ENCODE measurements at places on chromosomes 11 and 22.

DNA sequence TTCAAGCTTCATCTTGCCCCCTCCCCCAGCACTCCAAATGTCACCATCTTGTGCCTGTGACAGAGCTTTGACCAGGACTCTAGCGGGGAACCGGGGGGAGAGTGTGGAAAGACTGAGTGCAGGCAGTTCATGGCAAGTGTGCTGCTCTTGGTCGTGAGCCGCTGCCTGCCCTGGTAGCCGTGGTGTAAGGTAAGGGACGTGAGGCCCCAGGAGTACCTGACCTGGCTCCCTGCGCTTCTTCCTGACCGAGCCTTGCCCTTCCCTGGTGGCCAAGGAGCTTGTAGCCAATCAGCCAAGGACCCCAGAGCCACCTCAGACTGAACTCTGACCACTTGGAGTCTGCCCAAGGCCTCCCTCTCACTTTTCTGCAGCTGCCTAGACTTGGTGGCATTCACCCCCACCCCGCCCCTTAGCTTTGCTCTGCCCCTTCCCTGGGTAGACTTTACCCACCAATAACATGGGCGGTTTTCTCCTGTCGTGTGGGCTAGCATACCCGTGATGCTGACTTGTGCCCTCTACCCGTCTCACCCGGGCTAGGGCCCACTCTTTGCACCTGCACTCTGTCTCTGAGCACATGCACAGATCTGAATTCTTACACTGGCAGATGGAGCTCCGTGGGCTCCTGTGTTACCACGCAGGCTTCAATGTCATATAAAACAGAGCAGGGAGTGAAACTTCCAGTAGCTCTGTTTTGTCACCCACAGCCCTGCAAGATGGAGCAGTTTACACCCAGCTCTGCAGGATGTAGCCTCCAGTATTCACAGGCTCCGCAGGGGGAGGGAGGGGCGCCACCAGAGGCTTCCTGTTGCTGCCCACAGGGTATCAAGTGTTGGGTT, 1.5 kb downstream of the DGKZ start:
- no peak for DNase-seq
- peaks cover 63% of the 10 kb centered on the region for H3K4me1 ChIP-seq
- H3K36me3 ChIP-seq: peaks cover 9% of the 10 kb centered on the region
- peaks cover 6% of the 10 kb centered on the region for H3K27me3 ChIP-seq

DNA sequence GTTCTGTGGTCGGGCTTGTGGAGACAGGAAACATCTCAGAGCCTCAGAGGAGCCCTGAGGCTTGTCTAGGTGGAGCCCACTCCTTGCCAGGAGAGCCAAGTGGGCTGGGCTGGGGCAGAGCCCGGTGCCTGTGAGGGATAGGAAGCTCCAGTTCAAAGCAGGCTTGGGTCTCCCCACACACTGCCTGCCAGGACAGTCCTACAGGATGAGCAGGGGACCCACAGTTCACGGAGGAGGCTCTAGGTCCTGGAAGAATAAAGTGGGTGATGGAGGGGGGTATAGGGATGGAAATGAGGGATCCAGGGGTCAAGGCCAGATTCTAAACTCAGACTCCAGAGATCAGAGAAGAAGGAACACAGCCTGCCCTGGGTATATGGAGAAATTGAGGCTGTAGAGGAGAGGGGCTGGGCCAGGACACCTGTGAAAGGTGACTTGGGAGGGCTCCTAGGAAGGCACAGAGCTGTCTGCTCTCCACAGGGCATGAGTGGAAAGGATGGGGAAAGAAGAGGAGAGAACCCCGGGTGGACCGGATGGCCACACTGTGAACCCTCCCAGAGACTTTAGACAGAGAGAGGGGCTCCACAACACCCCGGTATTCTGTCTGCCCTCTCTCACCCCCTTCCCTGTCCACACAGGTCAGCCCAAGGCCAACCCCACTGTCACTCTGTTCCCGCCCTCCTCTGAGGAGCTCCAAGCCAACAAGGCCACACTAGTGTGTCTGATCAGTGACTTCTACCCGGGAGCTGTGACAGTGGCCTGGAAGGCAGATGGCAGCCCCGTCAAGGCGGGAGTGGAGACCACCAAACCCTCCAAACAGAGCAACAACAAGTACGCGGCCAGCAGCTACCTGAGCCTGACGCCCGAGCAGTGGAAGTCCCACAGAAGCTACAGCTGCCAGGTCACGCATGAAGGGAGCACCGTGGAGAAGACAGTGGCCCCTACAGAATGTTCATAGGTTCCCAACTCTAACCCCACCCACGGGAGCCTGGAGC, 7.4 kb downstream of the IGLL5 start:
- no peaks in the 10 kb centered on the region for H3K36me3 ChIP-seq
- peaks cover 3% of the 10 kb centered on the region for H3K4me1 ChIP-seq
- no peak overlapping the region for H3K27ac ChIP-seq
- no peak for DNase-seq

GRCh38 chr22:23397008-23397612, 183.0 kb downstream of the IGLL1 start:
- H3K4me1 ChIP-seq: no peaks in the 10 kb centered on the region
- H3K27ac ChIP-seq: no peak overlapping the region
- no peaks in the 10 kb centered on the region for H3K36me3 ChIP-seq
- no peaks in the 10 kb centered on the region for H3K27me3 ChIP-seq

DNA sequence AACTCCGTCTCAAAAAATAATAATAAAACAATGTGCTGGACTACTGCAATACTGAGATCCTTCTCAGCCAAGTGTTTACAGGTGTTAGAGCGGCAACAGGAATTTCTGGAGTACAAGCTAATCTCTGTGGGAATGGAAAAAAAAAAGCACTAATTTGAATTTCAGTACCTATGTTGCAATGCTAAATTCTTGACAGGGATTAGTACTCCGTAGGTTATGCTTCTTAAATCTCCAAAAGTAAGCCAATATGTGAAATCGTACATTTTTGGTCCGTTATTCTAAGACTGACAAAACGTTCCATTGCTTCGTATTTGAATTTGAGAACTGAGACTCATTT, 1.1 kb downstream of the ATL3 start:
- no peak overlapping the region for H3K27ac ChIP-seq
- no peak for DNase-seq
- no peaks in the 10 kb centered on the region for H3K36me3 ChIP-seq
- H3K4me3 ChIP-seq: peak overlapping the region; percentile 89
- H3K4me1 ChIP-seq: no peaks in the 10 kb centered on the region

- no peaks in the 10 kb centered on the region for H3K27me3 ChIP-seq
- no peak for DNase-seq
- H3K4me3 ChIP-seq: no peak overlapping the region
- no peaks in the 10 kb centered on the region for H3K4me1 ChIP-seq
- no peaks in the 10 kb centered on the region for H3K36me3 ChIP-seq
Measured at GRCh38 chr11:90500922-90501568, 278.2 kb upstream of the CHORDC1 start.

DNA sequence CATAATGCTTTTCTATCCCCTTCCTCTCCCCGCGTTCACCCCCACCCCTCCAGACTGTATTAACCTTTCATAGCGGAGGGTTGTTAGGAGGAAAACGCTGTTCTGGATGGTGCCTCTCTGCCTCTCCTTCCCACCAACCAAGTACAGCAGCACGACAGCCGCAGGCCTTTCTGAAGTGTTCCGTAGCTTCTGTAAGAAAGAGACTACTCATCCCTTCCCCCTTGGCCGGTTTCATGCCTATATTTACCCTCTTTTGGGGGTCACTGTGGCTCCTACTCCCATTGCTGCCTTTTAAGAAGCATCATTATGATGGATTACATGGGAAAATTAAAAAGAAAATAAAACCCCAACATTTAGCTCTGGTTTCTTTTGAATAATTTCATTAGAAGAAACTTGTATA, 46.5 kb downstream of the ZBTB16 start:
- no peak overlapping the region for H3K4me3 ChIP-seq
- H3K27me3 ChIP-seq: peaks cover 21% of the 10 kb centered on the region
- H3K36me3 ChIP-seq: no peaks in the 10 kb centered on the region
- H3K4me1 ChIP-seq: peaks cover 96% of the 10 kb centered on the region
- peak; percentile 52 for DNase-seq

DNA sequence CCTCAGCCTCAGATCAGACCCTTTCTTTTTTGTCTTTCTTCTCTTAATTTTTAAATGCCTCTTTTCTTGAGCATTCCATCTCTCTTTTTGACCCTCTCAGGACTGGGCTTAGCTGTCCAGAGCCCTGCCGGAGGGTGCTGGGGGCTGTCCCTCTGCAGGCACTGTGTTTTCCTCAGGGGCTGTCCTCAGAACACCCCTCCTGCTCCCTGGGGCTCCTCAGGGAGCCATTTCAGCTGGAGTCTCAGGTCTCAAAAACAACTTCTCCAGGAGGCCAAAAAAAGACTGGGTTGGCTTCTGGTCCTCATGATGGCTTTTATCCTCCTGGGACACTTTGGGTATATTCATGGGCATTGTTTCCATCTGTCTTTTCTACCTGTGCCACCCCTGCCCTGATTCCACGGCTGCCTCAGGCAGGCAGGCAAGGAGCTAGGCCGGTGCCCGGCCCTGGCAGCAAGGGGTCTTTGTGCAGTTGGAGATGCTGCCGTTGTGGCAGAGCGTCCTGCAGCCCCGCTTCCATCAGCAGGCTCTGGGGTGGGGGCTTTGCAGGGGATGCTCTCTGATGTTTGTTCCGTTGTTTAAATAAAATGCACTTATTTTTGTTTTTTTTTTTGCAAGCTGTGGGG, 85.1 kb downstream of the CEP164 start:
- DNase-seq: no peak
- H3K4me1 ChIP-seq: no peaks in the 10 kb centered on the region
- peaks cover 22% of the 10 kb centered on the region for H3K36me3 ChIP-seq
- no peak overlapping the region for H3K4me3 ChIP-seq
- H3K27ac ChIP-seq: no peak overlapping the region

DNA sequence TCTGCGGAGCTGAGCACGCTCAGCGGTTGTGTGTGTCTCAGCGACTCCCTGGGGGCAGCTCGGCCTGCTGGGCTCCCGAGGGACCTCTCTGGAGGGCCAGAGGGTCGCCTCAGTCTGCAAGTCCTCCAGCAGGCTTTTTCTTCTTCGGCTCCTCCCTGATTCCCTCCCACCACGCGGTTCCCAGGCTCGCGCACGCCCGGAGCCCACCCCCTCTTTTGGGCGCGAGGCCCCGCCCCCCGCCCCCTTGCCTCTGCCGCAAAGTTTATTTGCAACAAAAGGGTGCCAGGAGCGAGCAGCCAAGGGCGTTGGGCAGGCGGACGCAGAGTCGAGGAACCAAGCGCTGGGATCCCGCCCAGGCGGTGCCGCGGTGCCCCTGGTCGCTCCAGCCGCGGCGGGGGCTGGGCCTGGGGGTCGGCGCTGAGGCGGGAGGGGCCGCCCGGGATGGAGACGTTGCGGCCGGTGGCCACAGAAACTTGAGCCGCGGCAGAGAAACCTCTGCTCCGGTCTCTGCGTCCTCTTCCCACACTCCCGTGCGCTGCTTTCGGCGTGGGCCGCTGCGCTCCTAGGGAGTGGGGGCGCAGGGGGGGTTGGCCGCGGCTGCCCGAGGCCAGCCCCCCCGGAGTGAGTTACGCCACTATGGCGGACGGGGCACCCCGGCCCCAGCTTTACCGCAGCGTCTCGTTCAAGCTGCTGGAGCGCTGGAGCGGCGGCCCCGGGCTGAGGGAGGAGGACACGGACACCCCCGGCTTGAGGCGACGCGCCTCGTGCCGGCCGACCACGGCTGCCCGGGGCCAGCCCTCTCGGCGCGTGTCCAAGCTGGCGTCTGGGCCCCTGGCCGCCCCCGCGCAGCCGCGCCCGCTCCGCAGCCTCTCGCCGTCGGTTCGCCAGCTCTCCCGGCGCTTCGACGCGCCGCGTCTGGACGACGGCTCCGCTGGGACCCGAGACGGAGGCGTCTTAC, at the start of gene ARHGEF17:
Gene ARHGEF17 (plus strand): TSS at position 274 of the 958 bp plus-strand sequence. CDS start 363 bp downstream, at position 637.
- peak within 1 kb of the TSS; percentile 74 for H3K27ac ChIP-seq
- H3K27me3 ChIP-seq: peaks cover 53% of the 10 kb centered on the region
- H3K4me1 ChIP-seq: peaks cover 19% of the 10 kb centered on the region

- DNase-seq: no peak
- no peaks in the 10 kb centered on the region for H3K36me3 ChIP-seq
- no peaks in the 10 kb centered on the region for H3K4me1 ChIP-seq
- no peaks in the 10 kb centered on the region for H3K27me3 ChIP-seq
- no peak overlapping the region for H3K27ac ChIP-seq
Measured at GRCh38 chr11:121214861-121215260, 77.7 kb upstream of the SC5D start.

DNA sequence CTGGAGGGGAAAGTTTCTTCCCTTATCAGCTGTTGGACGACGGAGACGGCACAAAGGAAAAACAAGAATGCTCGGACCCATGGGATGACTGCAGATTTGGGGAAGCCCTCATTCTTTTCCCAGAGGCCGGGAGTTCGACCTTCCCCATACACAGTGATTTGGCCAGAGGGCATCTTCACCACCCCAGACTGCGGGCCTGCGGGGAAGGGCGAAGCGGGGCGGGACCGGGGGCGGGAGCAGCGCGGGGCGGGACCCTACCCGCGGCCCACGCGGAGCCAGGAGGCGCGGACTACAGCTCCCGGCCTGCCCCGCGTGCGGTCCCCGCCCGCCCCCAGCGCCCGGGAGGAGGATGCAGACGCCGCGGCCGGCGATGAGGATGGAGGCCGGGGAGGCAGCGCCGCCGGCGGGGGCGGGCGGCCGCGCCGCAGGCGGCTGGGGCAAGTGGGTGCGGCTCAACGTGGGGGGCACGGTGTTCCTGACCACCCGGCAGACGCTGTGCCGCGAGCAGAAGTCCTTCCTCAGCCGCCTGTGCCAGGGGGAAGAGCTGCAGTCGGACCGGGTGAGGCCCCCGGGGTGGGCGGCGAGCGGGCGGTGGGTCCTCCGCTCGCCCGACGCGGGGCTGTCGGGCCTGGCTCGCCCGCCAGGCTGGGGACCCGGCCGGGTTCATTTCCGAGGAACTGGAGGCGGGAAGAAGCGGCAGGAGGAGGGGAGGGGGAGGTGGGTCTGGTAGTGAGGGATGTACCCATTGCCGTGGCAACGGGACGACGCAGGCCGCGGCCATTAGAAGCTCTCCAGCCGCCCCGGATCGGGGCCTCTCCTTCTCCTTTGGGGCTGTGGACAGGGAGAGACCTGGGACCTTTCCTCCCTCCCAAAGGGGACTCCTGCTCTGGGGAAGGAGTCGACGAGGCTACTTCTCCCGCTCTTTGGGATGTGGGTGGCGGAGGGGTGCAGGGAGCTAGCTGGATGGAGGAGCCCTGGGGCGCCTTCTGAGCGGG, at the start of gene KCTD17:
Gene KCTD17 (plus strand): TSS at position 352 of the 995 bp plus-strand sequence. CDS start 19 bp downstream, at position 371.
- H3K27ac ChIP-seq: peak within 1 kb of the TSS; percentile 37
- peaks cover 6% of the 10 kb centered on the region for H3K36me3 ChIP-seq
- H3K4me1 ChIP-seq: peaks cover 6% of the 10 kb centered on the region
- no peaks in the 10 kb centered on the region for H3K27me3 ChIP-seq
- peak within 1 kb of the TSS; percentile 73 for H3K4me3 ChIP-seq

Data from thymus (tissue), 14 donors.